Stimulated activated CD4-positive, alpha-beta T cell treated with anti-CD3 and anti-CD28 coated beads, Interleukin-2, amount 100 ng/mL, for 24 hours (primary cell): ENCODE measurements at places on chromosomes 7 and 10.

GRCh38 chr7:80467069-80467468 lies 44.8 kb downstream of the GNAT3 start:
- no peak for DNase-seq

DNA sequence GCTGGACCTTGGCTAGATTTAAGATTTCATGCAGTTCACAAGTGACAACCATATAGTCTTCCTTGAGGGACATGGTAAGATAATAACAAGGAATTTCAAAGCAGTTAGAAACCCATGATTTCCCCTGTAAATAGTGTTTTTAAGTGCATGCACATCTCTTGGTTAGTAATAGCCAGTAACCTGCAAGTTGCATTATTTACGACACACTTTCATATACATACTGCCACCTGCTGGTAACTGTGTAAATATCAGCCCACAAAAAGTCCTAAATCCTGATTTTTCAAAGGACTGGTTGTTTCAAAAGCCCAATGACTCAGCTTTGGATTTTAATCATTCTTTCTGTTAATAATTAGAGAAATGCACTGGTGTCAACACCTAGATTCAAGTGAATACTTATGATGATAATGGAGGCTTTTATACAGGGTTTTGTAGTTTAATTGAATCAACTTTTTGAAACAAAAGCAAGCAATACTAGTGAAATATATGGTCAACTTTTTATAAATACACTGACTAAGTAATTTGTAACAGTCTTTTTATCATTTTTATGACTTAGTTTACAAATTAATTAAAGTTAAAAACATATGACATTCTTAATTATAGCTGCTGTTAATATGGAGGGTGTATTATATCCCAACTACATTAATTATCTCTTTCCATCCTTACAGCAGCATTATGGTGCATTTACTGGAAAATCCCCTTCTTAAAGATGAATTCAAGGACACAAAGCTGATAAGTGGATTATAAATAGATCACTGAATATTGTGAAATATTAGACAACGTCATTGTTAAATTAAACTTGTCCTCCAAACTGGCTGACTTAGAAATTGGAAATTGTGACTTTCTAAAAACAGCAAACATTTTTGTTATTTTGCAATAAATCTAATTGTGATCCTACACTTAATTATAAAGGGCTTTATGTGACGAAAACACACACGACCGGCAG lies 367.7 kb upstream of the SEMA3D start:
- DNase-seq: no peak

- DNase-seq: no peak
Observed at GRCh38 chr7:33072471-33072870, 9.9 kb upstream of the NT5C3A start.

GRCh38 chr7:45118889-45119331 lies 7.4 kb upstream of the TBRG4 start:
- DNase-seq: no peak

- no peak for DNase-seq
Observed at GRCh38 chr7:112122144-112122543, 84.1 kb downstream of the DOCK4 start.

- no peak for DNase-seq
Observed at GRCh38 chr10:92384741-92385140, 93.8 kb downstream of the MARCHF5 start.

DNA sequence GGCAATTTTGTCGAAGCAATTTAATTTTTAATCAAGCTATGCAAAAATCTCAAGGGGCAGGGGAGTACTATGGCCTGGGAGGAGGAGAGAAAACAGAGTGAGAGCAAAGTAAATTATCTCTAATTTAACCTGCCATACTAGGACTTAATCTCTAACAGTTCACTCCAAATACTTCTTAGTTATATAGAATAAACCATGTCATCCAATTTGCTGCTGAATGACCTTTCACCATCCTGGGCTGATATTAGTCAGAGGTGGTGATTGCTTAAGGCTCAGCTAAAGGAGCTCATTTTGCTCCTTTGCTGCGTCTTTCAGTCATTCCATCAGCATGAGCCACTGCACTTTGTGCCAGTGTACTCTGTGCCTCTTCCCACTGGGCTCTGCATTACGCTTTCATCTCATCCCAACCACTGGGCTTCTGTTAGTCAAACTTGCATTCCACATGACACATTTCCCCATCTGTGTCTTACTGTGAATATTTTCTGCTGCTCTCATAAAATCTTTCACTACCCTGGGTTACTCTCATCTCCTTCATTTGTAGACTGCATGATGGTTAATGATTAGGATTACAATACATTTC lies 84.3 kb downstream of the CD36 start:
- no peak for DNase-seq

- DNase-seq: no peak
Observed at GRCh38 chr7:31724696-31725095, 37.7 kb downstream of the PPP1R17 start.

DNA sequence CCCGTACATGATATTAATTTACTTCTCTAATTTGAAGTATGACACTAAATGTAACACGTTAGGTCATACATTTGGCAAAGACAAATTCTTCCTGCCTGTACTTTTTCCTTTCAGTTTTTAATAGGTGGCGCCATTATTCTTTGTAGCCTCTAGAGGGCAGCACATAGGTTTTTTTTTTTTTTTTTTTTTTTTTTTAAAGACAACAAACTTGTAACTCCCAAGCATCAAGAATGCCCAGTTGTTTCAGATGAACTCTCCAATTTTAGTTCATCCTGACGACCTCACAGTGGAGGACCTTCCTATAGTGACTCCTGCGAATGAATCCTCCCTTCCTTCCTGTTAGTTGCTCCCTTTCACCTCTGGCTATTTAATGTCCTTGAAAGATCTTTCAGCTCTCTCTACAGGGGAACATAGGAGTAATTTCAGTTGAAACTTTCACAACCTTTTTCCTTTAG lies 139.3 kb upstream of the HDAC9 start:
- no peak for DNase-seq

DNA sequence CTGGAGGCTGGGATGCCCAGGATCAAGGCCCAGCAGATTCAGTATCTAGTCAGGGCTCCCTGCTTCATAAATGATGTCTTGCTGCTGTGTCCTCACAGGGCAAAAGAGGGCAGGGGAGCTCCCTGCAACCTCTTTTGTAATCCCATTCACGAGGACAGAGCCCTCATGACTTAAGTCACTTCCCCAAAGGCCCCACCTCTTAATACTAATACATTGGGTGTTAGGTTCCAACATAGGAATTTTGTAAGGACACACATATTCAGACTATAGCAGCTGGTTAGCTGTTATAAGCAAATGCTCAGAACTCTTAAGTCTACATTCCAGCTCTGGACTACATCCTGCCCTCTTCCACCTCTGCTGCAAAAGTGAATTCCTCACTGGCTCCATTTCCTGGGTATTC lies 63.0 kb downstream of the VOPP1 start:
- DNase-seq: no peak

DNA sequence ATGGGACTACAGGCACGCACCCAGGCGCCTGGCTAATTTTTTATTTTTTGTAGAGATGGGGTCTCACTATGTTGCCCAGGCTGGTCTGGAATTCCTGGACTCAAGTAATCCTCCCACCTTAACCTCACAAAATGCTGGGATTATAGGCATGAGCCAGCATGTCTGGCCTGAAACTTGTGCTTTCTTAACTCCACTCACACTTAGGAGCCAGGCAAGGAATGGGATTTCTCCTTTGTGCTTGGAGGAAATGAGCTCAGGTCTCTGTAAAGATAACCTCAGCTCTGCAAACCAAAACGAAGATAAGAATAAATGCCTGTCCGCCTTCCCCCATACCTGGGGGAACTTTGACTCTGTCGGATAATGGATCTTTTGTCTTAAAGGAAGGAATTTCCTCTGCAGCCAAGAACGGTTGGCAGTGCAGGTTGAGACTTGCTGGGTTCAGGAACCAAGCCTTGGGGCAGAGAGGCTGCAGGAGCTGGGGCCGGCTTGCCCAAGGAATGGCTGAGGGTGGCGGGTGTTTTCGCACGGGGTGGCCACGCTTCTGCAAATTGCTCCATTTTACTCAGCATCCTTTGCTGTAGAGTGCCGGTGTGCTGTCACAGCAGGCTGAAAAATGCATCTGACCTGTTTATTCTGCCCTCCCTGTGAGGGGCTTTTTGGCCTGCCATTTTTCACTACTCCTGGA lies 174.2 kb downstream of the KIAA1217 start:
- DNase-seq: no peak

DNA sequence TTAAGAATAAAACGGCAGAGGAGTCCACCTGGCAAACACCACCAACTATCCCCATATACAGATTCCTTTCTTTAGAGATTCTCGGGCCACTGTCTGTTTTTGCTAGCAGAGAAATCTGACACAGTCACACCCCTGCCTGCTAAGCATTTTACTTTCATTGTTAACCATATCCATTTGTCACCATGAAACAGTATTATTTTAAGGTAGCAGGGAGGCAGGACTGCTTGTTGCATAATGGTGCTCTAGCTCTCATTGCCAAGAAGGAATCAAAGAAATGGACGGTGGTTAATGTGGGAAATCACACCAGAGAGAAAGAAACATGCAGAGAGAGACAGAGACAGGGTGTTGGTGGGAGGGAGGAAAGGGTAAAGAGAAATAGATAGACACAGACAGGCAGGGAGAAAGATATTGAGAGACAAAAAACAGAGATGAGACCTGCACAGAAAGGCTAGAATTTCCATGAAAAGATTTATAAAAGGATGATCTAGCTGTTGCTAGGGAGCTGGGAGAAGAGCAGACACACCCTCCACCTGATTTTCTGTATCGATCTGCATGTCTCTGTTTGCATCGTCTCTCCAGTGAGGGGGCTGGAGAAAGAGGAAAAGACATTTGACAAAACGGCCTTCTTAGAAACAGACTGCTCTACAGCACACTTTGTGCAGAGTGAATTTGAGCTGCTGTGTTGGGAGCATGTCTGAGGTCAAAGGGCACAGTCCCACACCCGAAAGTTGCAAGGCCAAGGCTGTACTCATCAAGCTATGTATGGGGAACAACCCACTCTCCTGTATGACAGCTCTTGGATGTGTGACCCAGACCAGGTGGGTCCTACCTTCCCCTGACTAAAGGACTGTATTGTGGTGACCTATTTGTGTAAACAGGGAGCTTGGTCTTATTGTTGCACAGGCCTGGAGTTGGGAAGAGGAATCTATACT lies 303.1 kb downstream of the FZD1 start:
- DNase-seq: no peak

GRCh38 chr7:92306153-92306552 lies 60.4 kb downstream of the ANKIB1 start:
- DNase-seq: no peak

- DNase-seq: no peak
Observed at GRCh38 chr10:8037199-8037801, 17.2 kb upstream of the GATA3 start.

DNA sequence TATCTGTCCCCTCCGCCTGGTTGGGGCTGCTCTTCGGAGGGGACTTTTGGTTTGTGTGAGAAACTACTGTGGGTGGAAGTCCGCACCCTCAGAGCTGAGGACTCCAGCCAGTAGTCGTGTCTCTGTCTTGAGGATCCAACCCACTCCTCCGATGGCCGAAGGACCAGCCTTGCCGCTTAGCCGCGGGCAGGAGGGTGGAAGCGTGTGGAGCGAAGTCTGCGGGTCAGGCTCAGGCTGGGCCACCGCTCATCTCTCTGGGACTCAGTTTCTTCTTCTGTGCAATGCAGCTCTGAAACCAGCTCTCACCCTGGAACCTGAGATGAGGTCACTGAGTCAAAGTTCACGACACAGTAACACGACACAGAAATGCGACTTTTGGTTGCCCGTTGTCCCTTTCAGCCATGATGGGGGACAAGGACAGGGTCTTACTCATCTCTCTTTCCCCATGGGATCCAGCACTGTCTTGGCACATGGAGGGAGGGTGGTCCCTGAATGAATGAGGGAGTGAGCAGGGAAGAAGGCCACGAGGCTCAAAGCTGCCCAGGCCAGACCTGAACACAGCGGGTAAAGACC lies 133.3 kb upstream of the PODXL start:
- DNase-seq: no peak

- no peak for DNase-seq
Observed at GRCh38 chr7:141275350-141275749, 201.5 kb downstream of the TMEM178B start.

DNA sequence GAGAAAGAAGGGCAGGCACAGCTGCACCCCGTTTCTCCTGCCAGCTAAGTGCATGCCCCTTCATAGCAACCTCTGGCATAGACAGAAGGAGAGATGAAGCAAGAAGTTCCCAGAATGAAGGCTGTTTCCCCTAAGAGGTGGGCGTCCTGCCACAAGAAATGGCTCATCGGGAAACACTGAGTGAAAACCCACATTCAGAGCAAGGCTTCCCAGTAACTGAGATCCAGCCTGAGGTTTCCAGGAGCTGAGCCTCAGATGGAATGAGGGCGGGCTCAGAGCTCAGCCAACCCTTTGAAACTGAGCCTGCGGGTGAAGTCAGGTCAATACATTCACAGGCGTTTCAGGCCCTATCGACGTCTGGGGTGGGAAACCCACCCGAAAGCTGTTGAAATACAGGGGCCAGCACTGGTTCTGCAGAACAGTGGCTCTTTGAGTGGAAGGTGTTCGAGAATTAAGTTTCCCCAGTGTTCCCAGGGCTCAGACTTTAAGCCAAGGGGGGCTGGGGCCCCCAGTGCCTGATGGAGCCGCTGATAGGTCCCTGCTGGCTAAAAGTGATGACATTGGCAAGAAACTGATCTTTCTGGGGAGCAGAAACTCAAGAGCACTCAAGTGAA lies 510.2 kb downstream of the RPS24 start:
- DNase-seq: no peak

- DNase-seq: no peak
Observed at GRCh38 chr7:50492770-50493519, 42.8 kb upstream of the FIGNL1 start.

GRCh38 chr10:124494046-124494807 lies 32.6 kb downstream of the LHPP start:
- DNase-seq: no peak

DNA sequence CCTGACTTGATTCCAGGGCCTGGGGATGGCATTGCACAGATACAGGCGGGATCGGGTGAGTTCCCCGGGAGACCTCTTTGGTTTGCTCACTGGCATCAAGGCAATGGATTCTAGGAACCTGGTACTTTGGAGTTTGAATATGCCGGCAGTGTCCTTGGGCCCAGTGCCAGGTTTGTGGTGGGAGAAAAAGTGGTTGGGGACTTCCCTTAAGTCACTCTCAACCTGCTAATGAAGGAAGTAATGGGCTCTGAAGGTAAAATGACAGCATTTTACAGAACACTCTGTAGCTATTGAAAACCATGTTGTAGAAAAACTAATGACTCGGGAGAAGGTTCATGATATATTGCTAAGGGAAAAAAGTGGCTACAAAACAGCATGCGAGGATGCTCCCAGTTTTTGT lies 129.9 kb downstream of the CFAP58 start:
- DNase-seq: no peak

DNA sequence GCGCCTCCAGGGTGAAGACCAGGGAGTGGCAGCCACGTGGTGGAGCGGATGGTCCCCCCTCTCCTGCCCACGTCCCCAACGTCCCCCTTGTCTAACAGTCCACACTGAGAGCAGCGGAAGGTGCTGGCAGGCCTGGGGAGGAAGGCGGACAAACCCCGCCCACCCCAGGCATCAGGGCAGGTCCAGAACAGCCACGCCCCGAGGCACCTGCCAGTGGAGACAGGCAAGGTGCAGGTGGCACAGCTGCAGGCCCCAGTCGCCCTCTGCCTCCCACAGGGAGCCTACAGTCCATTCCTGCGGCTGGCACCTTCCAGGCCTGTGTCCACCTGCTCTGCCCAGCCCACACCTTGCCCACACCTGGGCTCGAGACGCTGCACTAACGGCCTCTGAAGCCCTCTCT lies 24.9 kb downstream of the CYP2W1 start:
- DNase-seq: no peak

- DNase-seq: no peak
Observed at GRCh38 chr10:88881320-88881719, 1.3 kb downstream of the STAMBPL1 start.
